ENCODE measurements at places on chromosomes 2 and 18.

- no peak for DNase-seq
These were observed 63.6 kb downstream of the MARCO start for GRCh38 chr2:119005555-119005954.

GRCh38 chr18:14117606-14118005, 14.6 kb downstream of the ZNF519 start:
- no peak for DNase-seq

DNA sequence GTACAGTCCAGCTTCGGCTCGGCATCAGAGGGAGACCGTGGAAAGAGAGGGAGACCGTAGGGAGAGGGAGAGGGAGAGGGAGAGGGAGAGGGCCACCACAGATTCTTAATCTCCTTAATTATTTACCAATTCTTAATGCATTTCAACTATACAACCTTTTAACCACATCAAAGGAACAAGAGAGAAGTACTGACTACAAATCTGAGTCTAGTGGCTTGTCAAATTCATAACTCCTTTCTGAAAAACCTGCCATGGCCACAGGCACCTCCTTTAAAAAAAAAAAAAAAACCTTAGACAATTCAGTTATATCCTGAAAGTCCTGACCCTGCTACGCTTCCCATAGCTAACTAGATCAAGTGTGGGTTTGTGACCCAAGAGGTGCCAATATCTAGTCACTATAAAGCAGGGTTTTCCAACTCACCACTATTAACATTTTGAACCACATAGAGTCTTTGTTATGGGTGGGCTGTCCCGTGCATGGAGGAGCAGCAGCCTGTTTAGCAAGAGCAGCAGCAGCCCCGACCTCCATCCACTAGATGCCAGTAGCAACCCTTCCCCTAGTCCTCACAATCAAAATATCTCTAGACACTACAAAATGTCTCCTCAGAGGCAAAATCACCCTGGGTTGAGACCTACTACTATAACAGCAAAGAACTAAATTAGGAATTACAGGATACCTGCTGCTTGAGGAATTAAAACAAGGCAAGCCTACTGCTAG, 6.8 kb downstream of the ESCO1 start:
- no peak for DNase-seq

DNA sequence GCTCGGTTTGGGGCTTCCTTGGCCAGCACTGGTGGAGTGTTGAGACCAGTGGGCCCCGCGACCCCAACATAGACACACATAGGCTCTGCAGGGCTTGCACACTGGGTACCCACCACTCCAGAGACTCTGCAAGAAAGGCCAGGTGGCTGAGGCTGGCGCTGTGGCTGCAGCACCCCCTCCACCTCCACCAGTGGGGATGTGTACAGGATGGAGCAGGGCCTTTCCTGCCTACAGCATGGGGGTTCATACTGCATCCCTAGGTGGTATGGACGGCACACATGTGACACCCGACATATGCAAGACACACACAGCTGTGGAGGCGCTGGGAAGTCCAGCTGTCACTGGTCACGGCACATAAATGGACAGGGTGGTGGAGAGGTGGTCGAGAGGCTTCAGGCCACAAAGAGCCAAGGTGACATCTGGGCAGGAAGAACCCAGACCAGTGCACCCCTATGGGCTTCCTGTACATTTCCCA, 1.3 kb downstream of the RNPEPL1 start:
- DNase-seq, result no peak

- DNase-seq, result no peak
These were observed 35.5 kb upstream of the AQP4 start for GRCh38 chr18:26901020-26901419.

DNA sequence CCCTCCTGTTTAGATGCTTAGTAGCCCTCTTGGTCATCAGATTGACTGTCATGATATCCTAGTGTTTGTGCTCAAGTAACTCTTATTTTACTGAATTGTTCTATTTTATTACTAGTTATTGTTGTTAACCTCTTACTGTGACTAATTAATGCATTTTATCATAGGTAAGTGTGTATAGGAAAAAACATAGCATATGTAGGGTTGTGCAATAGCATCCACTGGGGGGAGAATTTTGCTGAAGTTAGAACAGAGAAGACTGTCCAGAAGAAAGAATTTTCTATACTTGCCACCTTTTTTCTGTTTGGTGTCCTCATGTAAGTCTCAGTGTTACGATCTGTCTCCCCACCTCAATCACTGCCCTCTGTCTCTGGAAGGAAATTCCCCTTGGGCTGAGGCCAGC, 177.4 kb downstream of the RPIA start:
- DNase-seq, result no peak

- DNase-seq, result no peak
These were observed 57.4 kb upstream of the PCBP1 start for GRCh38 chr2:70029814-70030409.

GRCh38 chr2:241300000-241300399, 15.5 kb downstream of the HDLBP start:
- DNase-seq, result no peak

GRCh38 chr2:158115202-158115767, 13.6 kb downstream of the UPP2 start:
- DNase-seq, result no peak

- no peak for DNase-seq
These were observed 19.1 kb downstream of the PROKR1 start for GRCh38 chr2:68662466-68662865.

DNA sequence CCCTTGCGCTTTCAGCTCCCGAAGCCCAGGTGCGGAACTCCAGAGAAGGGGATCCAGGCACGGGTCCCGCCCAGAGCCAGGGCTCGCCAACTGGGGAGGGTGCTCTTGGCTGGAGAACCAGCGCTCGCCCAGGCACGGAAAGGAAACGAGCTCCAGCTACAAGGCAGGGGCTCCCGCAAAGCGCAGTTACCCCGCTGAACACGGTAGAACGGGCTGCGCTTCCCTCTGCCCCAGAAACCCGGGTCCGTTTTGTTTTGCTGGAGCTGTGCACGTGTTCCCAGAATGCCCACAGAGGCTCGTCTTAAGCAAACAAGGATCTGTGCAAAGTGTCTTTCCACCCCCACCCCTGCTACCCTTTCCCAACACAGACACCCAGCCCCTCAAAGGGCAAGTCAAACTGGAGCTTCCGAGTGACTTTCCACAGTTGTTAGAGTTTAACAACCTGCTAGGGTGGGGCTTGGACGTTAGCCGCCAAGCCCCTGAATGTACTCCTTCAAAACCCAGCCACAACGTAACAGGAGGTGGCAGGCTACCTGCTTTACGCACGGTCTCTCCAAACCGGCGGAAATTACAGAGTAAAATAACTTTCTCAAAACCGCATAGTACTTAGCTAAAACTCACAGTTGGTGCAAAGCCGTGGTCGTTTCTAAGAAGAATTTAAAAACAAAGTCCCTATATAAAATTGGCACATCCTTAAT, 775 bp downstream of the RNF125 start:
- DNase-seq, result peak; percentile 25

- DNase-seq, result no peak
These were observed 52.0 kb downstream of the DSEL start for GRCh38 chr18:67464499-67464898.

DNA sequence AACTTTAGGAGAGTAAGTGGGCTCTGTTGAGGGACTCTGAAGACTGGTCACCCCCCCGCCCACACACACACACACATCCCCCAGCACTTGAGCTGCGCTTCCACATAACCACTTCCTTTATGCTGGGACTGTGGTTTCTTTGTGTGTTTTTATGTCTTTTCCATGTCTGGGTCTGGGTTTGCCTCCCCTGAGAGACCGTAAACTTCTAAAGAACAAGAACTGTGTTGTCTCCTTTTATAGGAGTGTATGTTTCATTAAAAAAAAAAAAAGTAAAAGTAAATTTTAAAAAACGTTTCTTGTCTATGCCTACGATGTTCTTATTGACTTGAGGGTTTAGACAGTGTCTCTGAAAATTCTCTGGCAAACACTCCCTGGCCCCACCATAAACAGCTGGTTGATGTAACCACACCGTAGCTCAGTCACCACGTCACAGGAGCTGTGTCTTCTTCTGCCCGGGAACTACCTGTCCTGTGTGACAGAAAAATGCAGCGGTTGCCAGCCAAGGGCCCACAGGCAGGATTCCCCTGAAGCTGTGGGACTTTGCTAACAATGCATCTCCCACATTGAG, 68.0 kb downstream of the KLHL29 start:
- DNase-seq, result no peak

GRCh38 chr2:234403074-234403473, 93.8 kb downstream of the ARL4C start:
- DNase-seq, result no peak

- no peak for DNase-seq
These were observed 156.1 kb downstream of the MSH2 start for GRCh38 chr2:47558768-47559684.

- DNase-seq, result no peak
These were observed 311.6 kb downstream of the EN1 start for GRCh38 chr2:118535818-118536212.

GRCh38 chr2:217666338-217666737, 336.5 kb downstream of the TNS1 start:
- no peak for DNase-seq

- no peak for DNase-seq
These were observed 74.7 kb upstream of the MGAT4A start for GRCh38 chr2:98805412-98806171.

GRCh38 chr18:9520666-9521065, 45.4 kb downstream of the RALBP1 start:
- no peak for DNase-seq

DNA sequence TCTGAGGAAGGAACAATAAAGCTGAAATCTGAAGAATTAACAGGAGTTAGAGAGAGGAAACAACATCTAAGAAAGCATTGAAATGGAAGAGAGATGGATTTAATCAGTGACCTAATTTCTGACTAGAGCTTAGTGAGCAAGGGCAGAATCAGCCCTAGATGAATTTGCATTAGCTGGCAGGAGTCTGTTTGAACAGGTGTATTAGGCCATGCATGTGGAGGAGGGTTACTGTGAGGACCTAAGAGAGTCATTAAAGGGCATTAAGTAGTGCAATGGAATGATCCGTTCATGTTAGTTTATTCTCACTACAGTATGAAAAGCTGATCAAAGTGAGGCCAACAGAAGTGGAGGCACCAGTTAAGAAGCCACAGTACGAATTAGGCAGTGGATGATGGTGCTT, 285.3 kb downstream of the GRB14 start:
- DNase-seq, result no peak

- no peak for DNase-seq
These were observed 381.1 kb upstream of the ST6GAL2 start for GRCh38 chr2:107267086-107267485.

GRCh38 chr2:111990856-111991255, 64.2 kb upstream of the TMEM87B start:
- DNase-seq, result no peak

GRCh38 chr2:190235551-190236075, 84.0 kb downstream of the HIBCH start:
- DNase-seq, result no peak

- DNase-seq, result no peak
These were observed 47.9 kb upstream of the CABLES1 start for GRCh38 chr18:23087352-23087751.

DNA sequence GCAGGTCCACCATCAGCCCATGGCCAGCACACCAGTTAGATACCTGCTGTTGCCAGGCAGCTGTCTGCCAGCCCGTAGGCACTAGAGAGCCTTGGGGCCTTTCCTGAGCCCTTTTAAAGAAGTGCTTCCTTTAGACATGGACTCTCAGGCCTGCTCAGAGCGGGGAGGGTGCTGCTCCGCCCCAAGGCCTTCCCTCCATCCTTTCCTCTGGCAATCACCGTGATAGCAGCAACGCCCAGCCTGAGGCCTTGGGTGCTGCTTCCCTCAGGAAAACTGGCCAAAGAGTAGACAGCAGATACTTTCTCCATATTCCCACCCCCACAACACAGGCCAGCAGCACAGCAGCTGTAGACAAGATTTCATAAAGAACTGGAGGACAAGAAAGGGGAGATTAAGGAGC, 22.3 kb upstream of the C1QL2 start:
- DNase-seq, result no peak

GRCh38 chr2:39468579-39469451, 31.7 kb upstream of the MAP4K3 start:
- DNase-seq, result no peak

GRCh38 chr18:49273241-49273880, 187.1 kb downstream of the DYM start:
- no peak for DNase-seq

DNA sequence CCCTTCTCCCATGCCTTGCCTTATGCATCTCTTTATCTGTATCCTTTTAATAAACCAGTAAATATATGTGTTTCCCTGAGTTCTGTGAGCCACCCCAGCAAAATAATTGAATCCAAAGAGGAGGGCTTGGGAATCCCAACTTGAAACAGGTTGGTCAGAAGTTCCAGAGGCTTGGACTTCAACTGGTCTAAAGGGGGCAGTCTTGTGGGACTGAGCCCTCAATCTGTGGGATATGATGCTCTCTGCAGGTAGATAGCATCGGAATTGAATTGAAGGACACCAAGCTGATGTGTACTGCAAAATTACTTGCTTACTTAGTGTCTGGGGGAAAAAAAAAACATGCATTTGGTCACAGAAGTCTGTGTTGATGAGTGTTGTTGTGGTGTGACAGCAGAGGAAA, 1033.5 kb upstream of the TMEFF2 start:
- DNase-seq, result no peak

DNA sequence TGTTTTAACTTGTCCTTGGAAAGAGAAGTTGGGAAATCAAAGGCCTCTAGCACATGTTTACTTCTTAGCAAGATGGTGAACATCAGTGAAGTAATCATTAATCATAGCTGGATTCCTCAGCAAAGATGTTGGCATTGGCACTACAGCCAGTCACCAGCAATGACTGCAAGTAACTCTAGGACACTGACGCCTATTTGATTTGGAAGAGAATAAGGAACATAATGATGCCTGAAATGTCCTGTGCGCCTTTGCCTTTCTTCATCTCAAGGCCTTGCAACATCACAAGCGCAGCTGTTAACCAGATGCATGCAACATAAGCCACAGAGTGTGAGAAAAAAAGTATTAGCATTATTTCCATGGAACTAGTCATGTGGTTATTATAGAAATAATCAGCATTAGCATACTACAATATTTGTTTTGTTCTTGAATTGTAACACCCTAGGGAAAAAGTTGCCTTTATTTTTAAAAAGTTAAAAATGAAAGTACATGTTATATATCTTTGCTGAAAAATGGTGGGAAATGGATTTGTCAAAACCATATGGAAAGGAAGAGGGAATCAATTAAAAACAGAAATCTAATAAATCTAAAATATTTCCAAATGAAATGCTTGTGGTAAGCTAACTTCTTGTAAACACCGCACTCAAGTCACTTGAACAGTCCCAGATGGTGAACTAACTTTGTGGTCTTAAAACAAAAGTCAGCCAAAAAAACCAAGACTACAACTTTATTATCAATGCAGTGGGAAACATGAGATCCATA, 55.6 kb downstream of the THADA start:
- DNase-seq, result no peak

- no peak for DNase-seq
These were observed 130.6 kb downstream of the TDRD15 start for GRCh38 chr2:21254170-21254965.

- DNase-seq, result no peak
These were observed 91.7 kb upstream of the MYO3B start for GRCh38 chr2:170086117-170086688.

DNA sequence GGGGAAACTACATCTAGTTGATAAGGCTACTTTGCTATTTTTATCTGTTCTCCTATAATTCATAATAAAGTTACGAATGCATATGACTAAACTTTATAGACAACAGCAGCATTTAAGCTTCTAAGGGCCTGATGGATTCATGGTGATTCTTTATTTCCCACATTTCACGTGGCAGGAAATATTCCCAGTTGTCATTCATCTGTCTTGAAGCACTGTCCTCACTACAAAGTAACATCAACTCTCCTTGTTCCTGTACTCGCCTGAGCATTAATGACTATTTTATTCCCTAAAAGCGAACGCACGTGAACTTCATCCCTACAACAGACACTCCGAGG, 2.6 kb downstream of the SATB2 start:
- DNase-seq, result no peak

- DNase-seq, result no peak
These were observed 61.4 kb downstream of the KCTD18 start for GRCh38 chr2:200448455-200448854.
